ENCODE measurements at places on chromosomes 3 and 15.

DNA sequence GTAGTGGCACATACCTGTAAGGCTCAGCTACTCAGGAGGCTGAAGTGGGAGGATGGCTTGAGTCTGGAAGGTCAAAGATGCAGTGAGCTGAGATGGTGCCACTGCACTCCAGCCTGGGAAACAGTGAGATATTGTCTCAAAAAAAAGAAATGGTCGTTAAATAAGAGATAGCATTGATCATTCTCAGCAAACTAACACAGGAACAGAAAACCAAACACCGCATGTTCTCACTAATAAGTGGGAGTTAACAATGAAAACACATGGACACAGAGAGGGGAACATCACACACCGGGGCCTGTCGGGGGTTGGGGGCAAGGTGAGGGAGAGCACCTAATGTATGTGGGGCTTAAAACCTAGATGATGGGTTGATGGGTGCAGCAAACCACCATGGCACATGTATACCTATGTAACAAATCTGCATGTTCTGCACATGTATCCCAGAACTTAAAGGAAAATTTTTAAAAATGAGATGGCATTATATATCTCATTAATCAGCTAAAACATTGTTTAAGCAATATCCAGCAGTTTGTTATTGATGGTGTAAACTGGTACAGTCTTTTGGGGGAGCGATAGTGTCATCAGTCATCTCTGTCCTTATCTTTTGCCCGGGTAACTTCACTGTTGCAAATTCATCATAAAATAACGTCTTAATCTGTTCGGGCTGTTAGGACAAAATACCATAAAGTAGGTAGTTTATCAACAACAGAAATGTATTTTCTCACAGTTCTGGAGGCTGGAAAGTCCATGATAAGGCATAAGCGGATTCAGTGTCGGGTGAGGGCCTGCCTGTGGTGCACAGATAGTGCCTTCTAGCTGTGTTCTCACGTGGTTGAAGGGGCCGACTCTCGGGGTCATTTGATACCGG lies 1.7 kb upstream of the MAN2A2 start:
- DNase-seq: no peak

DNA sequence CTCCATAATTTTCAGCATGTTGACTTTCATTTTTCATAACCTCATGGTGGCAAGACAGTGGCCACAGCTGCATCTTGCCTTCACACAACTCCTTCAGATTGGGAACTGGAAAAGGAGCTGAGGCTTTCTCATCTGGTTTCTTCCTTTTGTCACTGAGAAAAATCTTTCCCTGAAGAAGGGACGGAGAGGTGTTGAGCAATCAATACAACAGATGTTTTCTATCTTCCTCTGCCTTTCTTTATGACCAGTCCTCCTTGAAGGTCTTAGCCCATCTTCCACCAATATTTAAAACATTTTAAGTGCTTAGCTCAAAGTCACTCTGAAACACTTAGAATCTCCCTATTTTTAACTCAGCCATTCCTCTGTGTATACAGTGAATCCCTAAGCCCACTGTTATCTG lies 11.9 kb downstream of the ZNF660 start:
- DNase-seq: no peak

GRCh38 chr3:151197981-151198767 lies 4.8 kb downstream of the GPR171 start:
- no peak for DNase-seq

GRCh38 chr3:71991046-71991445 lies 206.1 kb upstream of the PROK2 start:
- no peak for DNase-seq

- DNase-seq: peak; percentile 86
Measured at GRCh38 chr15:64010719-64011118, 35.6 kb downstream of the DAPK2 start.

Data from activated CD4-positive, alpha-beta T cell treated with anti-CD3 and anti-CD28 coated beads for 4 hours (primary cell).